ENCODE measurements at places on chromosomes 3 and 15. TPM values are rescaled to one million over a fixed set of nuclear protein-coding genes. Genes with fewer than 3 reads are reported as not detected.

Gene ADAMTS17
- total RNA-seq: 5.7 TPM

Gene MON1A
- 5.7 TPM for total RNA-seq

Gene SST
- not detected for total RNA-seq

Gene SH2D7
- total RNA-seq: not detected

Gene SIDT1
- 2.1 TPM for total RNA-seq

Gene C3orf33
- 2.6 TPM for total RNA-seq

Gene HESX1
- total RNA-seq: not detected

Gene HYPK
- 14.1 TPM for total RNA-seq

Gene NAA80
- total RNA-seq: 1.6 TPM

Gene LARP6
- total RNA-seq: 7.3 TPM

Gene CCDC54
- total RNA-seq: not detected

Gene XCR1
- not detected for total RNA-seq

Gene ZNF35
- 11.5 TPM for total RNA-seq

Gene FBXO40
- 4.2 TPM for total RNA-seq

Gene WDR93
- not detected for total RNA-seq

Gene REC114
- not detected for total RNA-seq

Gene SNTN
- not detected for total RNA-seq

Gene ZNF662
- 11.0 TPM for total RNA-seq

Gene SLC28A2
- not detected for total RNA-seq

Gene KBTBD13
- 1.6 TPM for total RNA-seq

Gene PXK
- 16.2 TPM for total RNA-seq

Gene BCHE
- 42.3 TPM for total RNA-seq

Gene CPN2
- not detected for total RNA-seq

Gene WDR73
- total RNA-seq: 16.2 TPM

Gene PFN2
- 142 TPM for total RNA-seq

Gene NR2E3
- total RNA-seq: 1.0 TPM

Gene RAB6B
- 1.6 TPM for total RNA-seq

Gene POLQ
- 5.7 TPM for total RNA-seq

Gene CACNA2D3
- 3.1 TPM for total RNA-seq

Gene ALDH1A3
- total RNA-seq: 15.7 TPM

Gene SLC12A1
- not detected for total RNA-seq

Gene DUOXA1
- total RNA-seq: not detected

All from skeletal muscle tissue (tissue), 5 donors.